A673 (cell line): ENCODE measurements at places on chromosomes 5 and 9. TPM values are rescaled to one million over a fixed set of nuclear protein-coding genes. Genes with fewer than 3 reads are reported as not detected.

Gene GBGT1
- total RNA-seq = 1.8 and 2.6 TPM in 2 replicates

Gene AQP3
- total RNA-seq = 0.37 and 0.43 TPM in 2 replicates

Gene ICE1
- 36.0 and 37.2 TPM in 2 replicates for total RNA-seq

Gene CCIN
- not detected in 2 replicates for total RNA-seq

Gene C5orf52
- not detected in 2 replicates for total RNA-seq

Gene CSF1R
- total RNA-seq = not detected in 2 replicates

- peaks cover 39% of the 10 kb centered on the region for H3K4me1 ChIP-seq
- no peak overlapping the region for H3K4me3 ChIP-seq
- peaks cover 5% of the 10 kb centered on the region for H3K36me3 ChIP-seq
- DNase-seq = no peak
- peak overlapping the region; percentile 48 for H3K27ac ChIP-seq
Observed at GRCh38 chr5:72284559-72285423, 35.2 kb downstream of the MRPS27 start.

DNA sequence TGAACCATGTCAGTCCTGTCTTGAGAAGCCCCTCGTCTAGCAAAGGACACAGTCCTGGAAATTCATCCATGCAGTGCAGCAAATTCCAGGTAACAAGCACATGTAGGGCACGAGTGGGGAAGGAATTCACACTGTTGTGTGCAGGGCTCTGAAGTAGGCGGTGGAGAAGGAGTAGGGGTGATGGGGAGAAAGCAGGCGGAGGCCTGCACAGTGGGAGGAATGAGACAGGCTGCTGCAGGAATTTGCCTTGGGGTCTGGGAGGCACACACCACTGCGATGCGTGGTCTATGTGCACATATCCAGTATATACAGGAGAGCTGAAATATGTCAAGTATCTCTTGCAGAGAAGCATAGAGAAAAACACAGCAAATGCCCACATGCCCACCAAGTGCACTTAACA lies 249.2 kb upstream of the IRX2 start:
- no peaks in the 10 kb centered on the region for H3K27me3 ChIP-seq
- H3K4me3 ChIP-seq = no peak overlapping the region

- H3K4me1 ChIP-seq = no peaks in the 10 kb centered on the region
- H3K27me3 ChIP-seq = peaks cover 30% of the 10 kb centered on the region
- no peak for DNase-seq
- H3K4me3 ChIP-seq = no peak overlapping the region
Observed at GRCh38 chr5:178993236-178993765, 1.8 kb downstream of the GRM6 start.

GRCh38 chr9:18488886-18489285 lies 14.9 kb downstream of the ADAMTSL1 start:
- H3K4me1 ChIP-seq = no peaks in the 10 kb centered on the region
- H3K4me3 ChIP-seq = no peak overlapping the region
- DNase-seq = no peak

- H3K36me3 ChIP-seq = no peaks in the 10 kb centered on the region
- DNase-seq = peak; percentile 58
- H3K27me3 ChIP-seq = no peaks in the 10 kb centered on the region
- H3K4me3 ChIP-seq = no peak overlapping the region
Observed at GRCh38 chr9:133714606-133715294, 23.4 kb downstream of the SARDH start.

DNA sequence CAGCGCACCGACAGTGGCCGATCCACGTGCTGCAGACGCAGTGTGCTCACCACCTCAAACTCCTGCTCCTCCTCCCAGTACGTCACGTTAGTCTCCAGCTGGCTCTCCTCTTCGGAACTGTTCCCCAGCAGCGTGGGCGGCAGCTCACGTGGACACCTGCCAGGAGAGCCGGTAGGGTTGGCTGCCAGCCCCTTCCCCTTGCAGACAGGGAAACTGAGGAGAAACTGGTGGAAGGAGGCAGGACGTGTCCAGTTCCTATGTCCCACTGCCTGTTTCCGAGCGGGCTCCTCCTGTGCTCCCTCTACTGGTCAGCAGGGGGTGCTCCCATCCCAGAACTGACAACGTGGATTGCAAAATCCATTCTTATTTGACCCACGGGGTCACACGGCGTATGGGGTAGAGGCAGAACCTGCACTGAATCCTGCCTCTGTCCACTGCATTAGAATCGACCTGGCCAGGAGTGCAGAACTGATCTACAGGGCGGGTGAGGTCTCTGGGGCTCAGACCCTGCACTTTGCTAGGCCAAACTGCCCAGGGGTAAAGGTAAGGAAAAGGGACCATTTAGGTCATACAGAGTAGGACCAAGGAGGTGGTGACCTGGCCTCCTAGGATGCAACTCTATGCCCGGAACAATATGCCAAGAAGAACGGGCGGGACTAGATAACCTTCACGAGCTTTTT lies 25.7 kb downstream of the PDGFRB start:
- no peak overlapping the region for H3K4me3 ChIP-seq
- no peaks in the 10 kb centered on the region for H3K4me1 ChIP-seq
- H3K27me3 ChIP-seq = no peaks in the 10 kb centered on the region
- peak; percentile 67 for DNase-seq
- no peak overlapping the region for H3K27ac ChIP-seq
